Pancreas (tissue), 10 donors: ENCODE measurements at places on chromosomes 5 and 9. TPM values are rescaled to one million over a fixed set of nuclear protein-coding genes. Genes with fewer than 3 reads are reported as not detected.

The LCN9 gene
- total RNA-seq = not detected

The CCDC171 gene
- 1.7 TPM for total RNA-seq

The F2R gene
- total RNA-seq = 0.92 TPM

The IARS1 gene
- 40.4 TPM for total RNA-seq

The TMEM174 gene
- not detected for total RNA-seq
